ENCODE measurements at places on chromosomes 4 and X.

DNA sequence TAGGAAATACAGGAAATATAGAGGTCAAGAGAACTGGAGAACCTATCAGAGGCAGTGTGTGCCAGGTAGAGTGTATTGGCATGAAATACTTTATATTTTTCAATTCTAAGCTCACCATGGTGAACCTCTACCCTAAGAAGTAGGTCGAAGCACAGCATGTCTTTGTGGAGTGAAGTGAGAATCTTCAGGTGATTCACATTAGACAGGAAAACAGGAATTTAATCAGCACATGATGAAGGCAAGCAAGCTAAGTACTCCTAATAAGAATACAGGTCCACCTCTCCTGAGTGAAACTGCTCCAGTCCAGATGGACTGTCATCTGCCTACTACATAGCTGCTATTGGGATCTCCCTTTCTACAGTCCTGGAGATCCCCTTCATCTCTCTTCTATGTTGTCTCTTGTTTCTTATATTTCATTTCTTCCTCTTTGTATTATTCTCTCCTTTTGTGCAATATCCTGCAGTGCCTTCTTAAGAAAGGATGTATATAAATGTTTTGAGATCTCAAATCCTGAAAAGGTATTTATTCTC, 159.0 kb downstream of the LRBA start:
- DNase-seq: no peak

- no peak for DNase-seq
Measured at GRCh38 chr4:168765726-168766125, 244.3 kb downstream of the CBR4 start.

DNA sequence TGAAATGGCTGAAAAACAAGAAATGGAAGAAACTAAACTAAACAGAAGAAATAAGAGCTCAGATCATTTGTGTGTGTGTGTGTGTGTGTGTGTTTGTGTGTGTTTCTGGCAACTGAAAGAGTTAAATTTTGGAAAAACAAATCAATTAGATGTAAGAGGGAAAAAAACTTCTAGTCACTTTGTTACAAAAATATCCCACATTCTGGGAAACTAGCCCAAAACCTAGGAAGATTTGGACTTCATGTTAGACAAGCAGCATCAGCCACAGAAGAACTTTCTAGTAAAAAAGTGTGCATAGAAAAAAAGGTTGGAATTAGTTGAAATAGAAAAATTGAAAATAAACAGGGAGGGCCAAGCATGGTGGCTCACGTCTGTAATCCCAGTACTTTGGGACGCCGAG, 111.6 kb upstream of the PRKG2 start:
- DNase-seq: no peak

DNA sequence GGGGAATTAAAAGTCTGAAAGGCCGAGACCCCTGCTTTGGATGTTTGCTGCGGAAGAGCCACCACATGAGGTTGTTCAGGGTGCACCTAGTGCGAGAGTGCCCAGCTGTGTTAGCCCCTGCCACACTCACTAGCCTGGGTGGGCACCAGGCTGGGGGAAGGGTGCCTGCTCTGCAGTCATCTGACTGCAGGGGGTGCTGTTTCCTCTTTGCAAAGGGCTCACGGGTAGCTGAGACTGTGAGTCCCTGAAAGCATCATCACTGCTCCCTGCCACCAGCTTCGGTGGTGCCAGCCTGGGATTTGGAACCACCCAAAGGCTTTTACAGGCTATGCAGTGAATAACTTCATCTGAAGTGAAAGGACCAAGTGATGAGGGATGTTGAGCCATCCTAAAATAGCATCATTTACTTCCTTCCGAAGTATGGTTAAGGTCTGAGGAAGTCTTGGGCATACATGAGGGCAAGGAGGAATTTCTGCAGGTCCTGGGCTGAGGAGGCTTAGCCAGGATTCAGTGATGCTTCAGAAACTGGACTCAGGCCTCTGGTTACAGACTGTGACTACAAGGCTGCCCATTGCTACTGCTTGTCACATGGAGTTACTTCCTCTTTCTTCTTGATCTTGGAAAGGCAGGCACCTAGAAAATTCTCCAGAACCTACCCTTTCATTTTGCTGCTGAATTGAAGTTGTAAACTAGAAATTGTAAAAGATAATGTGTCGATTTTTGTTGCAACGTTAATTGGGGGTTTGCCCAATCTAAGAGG, 293.2 kb upstream of the PRPS2 start:
- DNase-seq: no peak

GRCh38 chr4:8192748-8193738, 6.0 kb upstream of the SH3TC1 start:
- DNase-seq: peak; percentile 27

DNA sequence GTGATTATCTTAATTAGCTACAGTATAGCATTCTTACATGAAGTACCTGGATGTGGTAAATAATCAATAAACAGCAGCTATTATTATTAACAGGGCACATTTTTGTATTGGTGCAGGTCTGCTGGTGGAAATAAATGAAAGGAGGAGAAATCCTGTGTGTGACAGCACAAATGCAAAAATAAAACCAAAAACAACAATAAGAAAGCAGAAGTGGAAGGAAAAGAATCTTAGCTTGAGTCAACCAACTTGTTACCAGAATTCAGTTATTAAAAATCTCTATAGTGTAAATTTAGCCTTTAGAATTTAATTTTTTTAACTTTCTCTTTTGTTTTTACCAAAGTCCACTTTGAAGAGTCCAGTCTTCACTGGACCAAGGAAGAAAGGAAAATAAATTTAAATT, 63.1 kb upstream of the LSM6 start:
- DNase-seq: no peak

- no peak for DNase-seq
Measured at GRCh38 chr4:149765630-149766029, 50.0 kb downstream of the IQCM start.

DNA sequence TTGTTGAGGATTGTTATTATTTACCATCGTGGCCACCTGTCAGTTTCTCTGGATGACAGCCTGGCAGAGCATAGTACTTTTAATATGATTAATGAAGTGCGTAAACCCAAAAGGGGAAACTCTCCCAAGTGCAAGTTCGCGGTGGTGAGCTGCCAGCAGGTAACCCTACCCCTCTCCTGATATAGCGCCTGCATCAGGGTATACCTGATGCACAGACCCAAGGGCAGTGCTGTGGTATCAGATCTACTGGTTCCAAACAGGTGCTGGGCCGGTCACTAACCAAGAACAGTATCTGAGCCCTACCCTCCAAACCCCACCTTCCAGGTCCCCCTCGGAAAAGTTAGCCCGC, 1.6 kb downstream of the RNF150 start:
- DNase-seq: no peak

DNA sequence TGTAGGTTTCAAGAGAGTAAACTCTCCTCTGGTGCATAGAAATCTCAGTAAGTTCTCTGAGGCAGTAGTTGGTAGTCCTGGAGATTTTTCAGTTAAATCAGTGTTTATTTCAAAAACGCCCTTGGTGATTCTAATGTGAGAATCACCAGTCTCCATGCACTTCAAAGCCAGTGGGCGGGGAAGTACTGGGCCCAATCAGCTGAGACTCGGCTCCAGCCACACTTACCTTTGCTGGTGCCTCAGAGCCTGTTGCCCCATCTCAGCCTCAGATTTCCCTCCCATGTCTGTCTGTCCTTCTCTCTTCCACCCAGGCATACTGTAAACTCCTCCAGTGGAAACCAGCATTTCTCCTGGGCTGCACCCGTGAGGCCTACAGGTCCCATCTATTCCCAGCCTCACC, 7.4 kb upstream of the MGST2 start:
- DNase-seq: no peak

DNA sequence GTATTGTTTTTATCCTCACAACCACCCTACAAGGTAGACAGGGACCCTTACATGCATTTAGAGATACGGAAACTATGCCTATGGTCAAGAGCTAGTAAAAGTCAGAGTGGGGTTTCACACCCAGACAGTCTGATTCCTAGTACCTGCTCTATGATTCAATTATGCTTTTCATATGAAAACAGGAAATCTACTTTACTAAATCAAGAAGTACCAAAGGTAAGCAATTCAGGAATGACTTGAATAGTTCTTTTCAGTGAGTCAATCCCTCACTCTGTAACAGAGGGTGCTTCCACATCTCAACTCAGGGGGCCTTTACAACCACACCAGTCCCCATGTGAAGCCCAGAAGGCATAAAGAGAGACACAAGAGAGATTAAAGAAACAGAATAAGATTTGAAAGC, 191.4 kb downstream of the PPP3CA start:
- no peak for DNase-seq

Data from NCI-H748 treated with DMSO at 0.1 percent for 48 hours (cell line).